ENCODE measurements at places on chromosomes 16 and 17. TPM values are rescaled to one million over a fixed set of nuclear protein-coding genes. Genes with fewer than 3 reads are reported as not detected.
A peak's percentile ranks its signal among the peaks of the same experiment; 100 is the strongest.

MMP2 gene
- total RNA-seq = 4.6 TPM

IGFALS gene
- 161 TPM for total RNA-seq

CYGB gene
- 7.8 TPM for total RNA-seq

CD300E gene
- total RNA-seq = 0.47 TPM

DNA sequence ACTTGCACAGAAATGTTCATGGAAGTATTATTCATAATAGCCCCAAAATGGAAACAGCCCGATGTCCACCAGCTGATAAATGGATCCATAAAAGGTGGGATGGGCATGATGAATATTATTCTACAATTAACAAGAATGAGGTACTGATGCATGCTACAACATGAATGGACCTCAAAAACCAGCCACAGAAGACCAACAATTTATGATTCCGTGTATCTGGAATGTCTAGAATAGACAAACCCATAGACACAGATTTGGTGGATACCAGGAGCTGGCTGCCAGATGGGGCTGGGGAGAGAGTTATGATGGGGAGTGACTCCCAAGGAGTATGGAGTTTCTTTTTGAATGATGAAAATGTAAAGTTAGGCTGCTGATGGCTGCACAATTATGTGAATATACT, 10.8 kb upstream of the NAGLU start:
- DNase-seq = no peak

- no peak for DNase-seq
Observed at GRCh38 chr16:82900559-82900958, 273.8 kb downstream of the CDH13 start.

DNA sequence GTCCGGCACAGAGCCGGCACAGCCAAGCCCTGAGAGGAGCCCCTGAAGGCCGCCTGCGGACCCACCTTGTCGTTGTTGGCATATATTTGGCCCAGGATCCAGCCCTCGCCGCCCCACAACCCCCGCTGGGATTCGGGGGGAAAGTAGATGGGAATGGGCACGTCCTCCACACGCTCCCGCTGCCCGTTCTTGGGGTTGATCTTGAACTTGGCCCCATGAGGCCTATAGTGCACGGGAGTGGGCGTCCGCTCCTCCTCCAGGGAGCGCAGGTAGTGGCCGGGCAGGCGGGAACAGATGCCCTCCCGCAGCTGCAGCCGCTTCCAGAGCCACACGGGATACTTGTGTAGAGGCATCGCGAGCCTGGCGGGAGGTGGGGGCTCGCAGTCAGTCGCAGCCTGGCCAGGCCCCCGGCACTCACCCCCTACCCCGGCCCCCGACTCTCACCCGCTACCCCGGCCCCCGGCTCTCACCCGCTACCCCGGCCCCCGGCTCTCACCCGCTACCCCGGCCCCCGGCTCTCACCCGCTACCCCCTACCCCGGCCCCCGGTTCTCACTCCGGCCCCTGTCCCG, 387 bp downstream of the MRPL28 start:
- DNase-seq = no peak

MSRB1 gene
- total RNA-seq = 32.2 TPM

- no peak for DNase-seq
Observed at GRCh38 chr17:49468811-49469385, 26.2 kb upstream of the NGFR start.

MYO15A gene
- total RNA-seq = 2.9 TPM

DNA sequence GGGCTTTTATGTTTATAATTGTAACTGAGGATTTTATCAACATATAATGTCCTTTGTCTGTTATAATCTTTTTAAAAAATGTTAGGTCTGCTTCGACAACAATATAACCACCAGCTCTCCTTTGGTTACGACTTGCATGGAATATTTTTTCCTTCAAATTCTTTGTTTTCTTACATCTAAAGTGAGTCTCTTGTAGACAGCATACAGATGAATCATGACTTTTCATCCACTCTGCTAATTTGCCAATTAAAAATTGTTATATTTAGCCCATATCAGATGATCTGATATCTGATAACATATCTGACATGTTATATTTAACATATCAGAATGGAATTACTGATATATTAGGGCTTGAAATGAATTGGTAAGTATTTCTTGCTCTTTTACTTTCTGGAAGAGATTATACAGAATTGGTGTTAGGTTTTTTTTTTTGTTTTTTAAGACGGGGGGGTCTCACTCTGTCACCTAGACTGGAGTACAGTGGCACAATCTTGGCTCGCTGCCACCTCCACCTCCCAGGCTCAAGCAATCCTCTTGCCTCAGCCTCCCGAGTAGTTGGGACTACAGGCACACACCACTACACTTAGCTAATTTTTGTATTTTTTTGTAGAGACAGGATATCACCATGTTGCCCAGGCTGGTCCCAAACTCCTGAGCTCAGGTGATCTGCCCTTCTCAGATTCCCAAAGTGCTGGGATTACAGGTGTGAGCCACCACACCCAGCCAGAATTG, 27.5 kb downstream of the TBX21 start:
- DNase-seq = no peak

- peak; percentile 36 for DNase-seq
Observed at GRCh38 chr16:6081320-6081976, 983.9 kb upstream of the EEF2KMT start.

KRT39 gene
- not detected for total RNA-seq

LPO gene
- not detected for total RNA-seq

SBK1 gene
- 0.08 TPM for total RNA-seq

WFDC1 gene
- 1.5 TPM for total RNA-seq

DNA sequence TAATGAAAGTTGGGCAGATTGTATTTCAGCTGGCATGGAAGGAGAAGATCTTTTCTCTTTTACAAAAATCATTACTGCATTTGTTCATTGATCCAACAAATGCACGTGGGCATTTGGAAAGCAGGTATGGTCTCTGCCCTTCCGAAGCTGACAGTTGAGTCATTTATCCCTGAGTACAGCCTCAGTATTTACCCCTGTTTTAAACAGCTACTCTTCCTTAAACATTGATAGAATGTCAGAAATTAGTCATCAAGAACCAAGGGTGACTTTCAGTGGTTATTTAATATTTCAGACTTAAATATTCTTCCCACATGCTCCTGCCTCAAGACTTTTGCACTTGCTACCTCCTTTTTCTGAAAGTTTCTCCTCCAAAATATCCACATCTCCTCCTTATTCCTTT, 226.7 kb upstream of the HSBP1 start:
- no peak for DNase-seq
